ENCODE measurements at places on chromosomes 13 and 19. TPM values are rescaled to one million over a fixed set of nuclear protein-coding genes. Genes with fewer than 3 reads are reported as not detected.

The PSG3 gene
- not detected for total RNA-seq

The RAB3D gene
- 3.2 TPM for total RNA-seq

The PLPP2 gene
- total RNA-seq = 0.22 TPM

The ZNF541 gene
- total RNA-seq = 0.35 TPM

The ZNF85 gene
- 24.2 TPM for total RNA-seq

DNA sequence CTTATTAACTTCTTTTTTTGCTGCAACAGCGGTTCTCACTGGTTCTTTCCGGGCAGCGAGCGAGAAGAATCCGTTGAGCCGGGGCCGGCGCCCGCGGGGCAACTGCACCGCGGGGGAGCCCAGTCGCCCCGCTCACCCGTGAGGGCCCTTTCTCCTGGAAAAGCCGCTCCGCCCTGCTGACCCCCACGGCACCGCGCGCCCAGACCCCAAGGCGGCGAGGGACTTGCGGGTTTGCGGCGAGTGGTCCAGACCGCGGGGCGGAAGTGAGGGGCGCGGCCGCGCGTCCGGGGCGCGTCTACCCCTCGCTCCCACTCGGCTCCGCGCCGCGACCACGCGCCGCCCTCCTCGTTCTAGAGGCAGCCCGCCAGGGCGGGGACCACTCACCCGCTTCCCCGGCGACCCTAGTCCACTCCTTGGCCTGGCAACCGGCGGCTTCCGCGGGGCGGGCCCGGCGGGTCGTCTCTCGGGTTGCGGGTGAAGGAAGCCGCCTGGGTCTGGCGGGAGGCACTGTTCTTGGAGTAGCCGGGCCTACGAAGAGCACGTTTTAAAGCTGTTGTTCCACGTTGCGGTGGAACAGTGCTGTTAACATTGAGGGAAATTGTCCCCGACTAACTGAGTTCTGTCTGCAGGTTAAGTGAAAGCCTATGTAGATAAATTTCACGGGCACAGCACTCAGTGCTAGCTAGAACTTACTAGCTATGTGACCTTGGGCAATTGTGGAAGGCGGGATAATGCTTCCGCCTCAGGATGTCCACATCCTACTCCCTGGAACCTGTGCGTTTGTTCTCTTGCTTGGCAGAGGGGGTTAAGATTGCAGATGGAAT lies at the start of gene NEK3:
NEK3 (minus strand) TSS at position 439 of the 824 bp plus-strand sequence. CDS start 3,406 bp downstream, outside the sequence.
- H3K27ac ChIP-seq = peak within 1 kb of the TSS; percentile 91
- H3K27me3 ChIP-seq = no peaks in the 10 kb centered on the region
- H3K36me3 ChIP-seq = no peaks in the 10 kb centered on the region
- peak within 1 kb of the TSS; percentile 82 for H3K4me3 ChIP-seq
- peaks cover 52% of the 10 kb centered on the region for H3K4me1 ChIP-seq

DNA sequence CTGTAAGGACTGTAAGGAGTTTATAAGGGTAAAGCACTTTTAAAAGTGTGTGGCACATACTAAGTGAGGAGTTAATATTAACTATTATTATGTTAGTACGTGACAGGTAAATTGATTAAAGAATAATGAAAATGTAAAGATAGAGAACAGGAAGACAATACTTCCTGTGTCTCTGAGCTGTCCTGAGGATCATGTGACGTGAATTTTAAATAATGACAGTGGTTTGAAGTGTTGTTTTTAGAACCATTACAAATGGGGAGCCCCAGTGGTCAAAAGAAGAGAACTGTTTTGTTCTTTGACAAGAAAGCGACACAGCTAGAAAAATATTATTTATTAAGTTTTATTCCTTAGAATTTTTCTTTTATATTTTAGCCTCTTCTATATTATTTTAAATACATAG lies 241.2 kb upstream of the STARD13 start:
- H3K4me3 ChIP-seq = no peak overlapping the region
- H3K4me1 ChIP-seq = peaks cover 7% of the 10 kb centered on the region
- H3K27ac ChIP-seq = no peak overlapping the region
- DNase-seq = no peak

GRCh38 chr13:90070837-90071525 lies 1276.5 kb upstream of the MIR17HG start:
- no peak overlapping the region for H3K27ac ChIP-seq
- H3K4me3 ChIP-seq = no peak overlapping the region
- no peaks in the 10 kb centered on the region for H3K4me1 ChIP-seq
- no peaks in the 10 kb centered on the region for H3K36me3 ChIP-seq

GRCh38 chr19:45323671-45324081 lies 1.0 kb upstream of the CKM start:
- no peak overlapping the region for H3K4me3 ChIP-seq
- H3K27me3 ChIP-seq = peaks cover 19% of the 10 kb centered on the region
- DNase-seq = no peak
- peaks cover 4% of the 10 kb centered on the region for H3K4me1 ChIP-seq
- no peak overlapping the region for H3K27ac ChIP-seq

DNA sequence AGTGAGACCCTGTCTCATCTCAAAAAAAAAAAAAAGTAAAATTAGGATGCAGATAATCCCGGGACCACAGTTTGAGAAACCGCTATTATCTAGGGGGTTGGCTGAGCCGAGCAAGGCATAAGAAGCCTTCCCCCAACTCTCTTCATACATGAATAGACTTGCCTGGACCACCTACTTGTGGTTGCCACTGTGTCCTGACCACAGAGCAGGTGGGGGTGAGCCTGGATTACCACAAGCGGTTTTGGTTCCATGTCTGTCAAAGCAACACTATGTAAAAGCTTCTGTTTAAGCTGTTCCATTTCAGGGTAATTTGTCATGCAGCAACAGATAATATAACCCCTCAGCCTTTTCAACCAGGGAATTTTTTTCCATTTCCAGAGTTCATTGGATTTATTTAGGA lies 3.3 kb upstream of the NAPA start:
- H3K27me3 ChIP-seq = peaks cover 5% of the 10 kb centered on the region
- peaks cover 74% of the 10 kb centered on the region for H3K4me1 ChIP-seq
- H3K27ac ChIP-seq = peak overlapping the region; percentile 99
- DNase-seq = peak; percentile 76

DNA sequence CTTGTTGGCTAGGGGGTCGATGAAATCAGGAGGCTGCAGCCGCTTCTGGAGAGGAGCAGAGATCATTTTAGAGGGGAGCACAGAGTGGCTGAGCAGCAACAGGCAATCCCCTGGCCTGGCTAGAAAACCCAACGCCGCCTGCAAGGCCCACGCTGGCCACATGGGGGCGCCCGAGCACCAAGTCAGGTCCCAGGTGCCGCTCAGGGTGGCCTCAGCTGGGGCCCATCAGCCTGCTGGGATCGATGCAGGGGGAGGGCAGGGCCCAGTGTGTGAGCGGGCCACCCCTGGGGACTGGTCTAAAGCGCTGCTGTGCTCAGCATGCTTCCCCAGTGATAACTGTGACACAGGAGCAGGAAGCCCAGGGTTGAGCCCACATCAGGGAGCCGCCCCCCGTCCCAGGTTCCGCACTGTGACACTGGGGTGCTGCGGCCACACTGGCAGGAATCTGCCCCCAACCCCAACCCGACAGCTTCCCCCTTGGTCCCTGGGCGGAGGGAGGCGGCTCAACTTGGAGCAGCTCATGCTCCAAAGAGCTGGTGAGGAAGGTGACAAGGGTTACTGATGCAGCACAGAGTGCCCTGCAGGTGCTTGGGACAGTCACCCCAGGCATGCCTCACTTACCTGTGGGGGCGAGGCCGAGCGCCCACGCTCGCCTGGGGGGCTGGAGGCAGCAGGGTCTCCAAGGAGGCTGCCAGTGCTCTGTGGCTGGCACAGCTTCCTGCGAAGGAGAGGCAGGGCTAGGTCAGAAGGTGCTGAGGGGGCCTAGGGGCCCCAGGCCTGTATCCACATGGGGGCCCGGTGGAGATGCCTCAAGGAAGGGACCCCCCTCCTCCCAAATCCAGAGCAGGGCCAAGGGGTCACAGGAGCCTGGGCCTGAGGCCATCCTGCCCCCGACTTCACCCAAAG lies 13.3 kb upstream of the ISYNA1 start:
- DNase-seq = peak; percentile 90
- peak overlapping the region; percentile 57 for H3K27ac ChIP-seq
- no peak overlapping the region for H3K4me3 ChIP-seq

GRCh38 chr19:29971002-29971401 lies 29.0 kb downstream of the URI1 start:
- DNase-seq = no peak
- H3K27ac ChIP-seq = no peak overlapping the region
- peaks cover 3% of the 10 kb centered on the region for H3K36me3 ChIP-seq
- H3K4me3 ChIP-seq = no peak overlapping the region

DNA sequence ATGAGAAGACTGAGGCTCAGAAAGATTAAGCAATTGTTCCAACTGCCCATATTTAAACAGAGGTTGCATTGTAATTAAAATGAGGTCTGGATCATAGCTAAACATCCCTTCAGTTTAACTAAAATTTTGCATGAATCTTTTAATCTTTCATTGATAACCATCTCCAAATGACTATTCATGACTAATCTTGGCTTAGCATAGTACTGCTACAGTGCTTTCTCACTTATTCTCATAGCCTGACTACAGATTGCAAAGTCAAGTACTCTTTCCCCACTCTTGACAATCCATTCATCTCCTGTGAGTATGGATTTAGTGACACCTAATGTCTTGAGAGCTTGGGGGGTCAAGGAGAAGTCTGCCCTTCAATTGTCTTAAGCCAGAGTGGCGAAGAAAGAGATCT lies 258.4 kb downstream of the RFC3 start:
- no peak overlapping the region for H3K27ac ChIP-seq
- H3K4me1 ChIP-seq = no peaks in the 10 kb centered on the region
- H3K27me3 ChIP-seq = peaks cover 1% of the 10 kb centered on the region
- no peak overlapping the region for H3K4me3 ChIP-seq
- H3K36me3 ChIP-seq = no peaks in the 10 kb centered on the region

- peak overlapping the region; percentile 44 for H3K27ac ChIP-seq
- no peak for DNase-seq
- H3K27me3 ChIP-seq = no peaks in the 10 kb centered on the region
- peaks cover 4% of the 10 kb centered on the region for H3K36me3 ChIP-seq
These were observed 79.8 kb upstream of the TNFSF11 start for GRCh38 chr13:42494157-42494556.

DNA sequence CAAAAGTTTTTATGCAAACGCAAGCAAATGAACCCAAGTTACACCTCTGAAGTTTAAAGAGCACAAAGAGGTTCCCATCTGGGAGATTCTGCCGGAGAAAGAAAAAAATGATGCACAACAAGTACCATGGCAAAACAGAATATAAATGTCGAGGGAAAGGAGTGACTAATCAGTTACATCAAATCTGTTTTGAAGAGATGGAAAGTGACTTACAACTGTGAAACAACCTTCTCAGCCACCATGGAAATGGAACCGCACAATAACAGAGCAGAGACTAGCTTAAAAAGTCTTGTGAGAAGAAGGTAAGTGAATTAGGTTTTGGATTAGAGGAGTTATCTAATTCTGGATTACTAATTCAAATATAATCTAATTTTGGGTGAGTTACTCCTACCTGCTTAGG lies 2.4 kb downstream of the HSPH1 start:
- peaks cover 35% of the 10 kb centered on the region for H3K36me3 ChIP-seq
- DNase-seq = no peak
- H3K27me3 ChIP-seq = no peaks in the 10 kb centered on the region
- H3K4me1 ChIP-seq = peaks cover 57% of the 10 kb centered on the region

DNA sequence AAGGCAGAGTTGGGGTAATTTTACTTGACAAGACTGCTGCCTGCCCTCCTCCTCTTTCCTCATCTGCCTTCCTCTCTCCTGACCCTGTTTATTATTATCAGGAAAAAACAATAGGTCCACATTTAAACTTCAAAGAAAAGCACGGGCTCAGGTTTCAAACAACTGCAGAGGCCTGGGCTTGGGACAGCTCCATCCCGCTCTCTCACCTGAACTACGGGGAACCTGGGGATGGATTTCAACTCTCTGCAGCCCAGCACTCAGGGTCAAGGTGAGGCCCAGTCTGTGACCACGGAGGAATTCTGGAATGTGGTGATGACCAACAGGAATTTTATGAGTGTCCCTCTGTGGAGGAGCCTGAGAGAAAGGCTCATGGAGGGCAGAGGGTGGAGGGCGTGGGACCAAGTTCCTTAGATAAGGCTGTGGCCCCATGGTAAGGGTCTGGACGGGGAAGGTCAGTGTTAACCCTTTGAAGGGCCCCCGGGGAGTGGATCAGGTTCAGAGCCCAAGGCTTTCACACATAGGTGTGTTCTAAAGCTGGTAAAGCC lies 220.8 kb upstream of the MAB21L1 start:
- H3K4me1 ChIP-seq = no peaks in the 10 kb centered on the region
- no peaks in the 10 kb centered on the region for H3K36me3 ChIP-seq
- no peak overlapping the region for H3K4me3 ChIP-seq
- no peak for DNase-seq
- H3K27me3 ChIP-seq = no peaks in the 10 kb centered on the region

GRCh38 chr19:3433805-3434540 lies 46.4 kb downstream of the SMIM24 start:
- peaks cover 14% of the 10 kb centered on the region for H3K36me3 ChIP-seq
- peak overlapping the region; percentile 90 for H3K4me3 ChIP-seq
- no peak for DNase-seq
- H3K27me3 ChIP-seq = no peaks in the 10 kb centered on the region
- peak overlapping the region; percentile 97 for H3K27ac ChIP-seq

DNA sequence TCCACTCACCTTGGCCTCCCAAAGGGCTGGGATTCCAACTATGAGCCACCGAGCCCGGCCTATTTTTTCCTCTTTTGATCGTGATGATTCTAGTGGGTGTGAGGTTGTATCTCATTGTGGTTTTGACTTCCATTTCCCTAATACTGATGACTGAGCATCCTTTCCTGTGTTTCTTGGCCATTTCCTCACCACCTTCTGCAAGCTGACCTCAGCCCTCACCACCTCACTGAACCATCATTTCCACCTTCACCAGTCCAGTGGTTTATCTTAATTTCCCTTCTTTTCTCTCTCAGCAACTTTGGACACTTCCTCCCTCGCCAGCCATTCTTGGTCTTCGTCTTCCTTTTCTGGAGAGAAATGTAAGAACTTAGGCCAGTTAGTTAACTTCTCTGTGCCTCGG lies 13.0 kb upstream of the BICRA start:
- no peak overlapping the region for H3K4me3 ChIP-seq
- peaks cover 1% of the 10 kb centered on the region for H3K27me3 ChIP-seq
- peaks cover 2% of the 10 kb centered on the region for H3K36me3 ChIP-seq
- H3K27ac ChIP-seq = peak overlapping the region; percentile 46

DNA sequence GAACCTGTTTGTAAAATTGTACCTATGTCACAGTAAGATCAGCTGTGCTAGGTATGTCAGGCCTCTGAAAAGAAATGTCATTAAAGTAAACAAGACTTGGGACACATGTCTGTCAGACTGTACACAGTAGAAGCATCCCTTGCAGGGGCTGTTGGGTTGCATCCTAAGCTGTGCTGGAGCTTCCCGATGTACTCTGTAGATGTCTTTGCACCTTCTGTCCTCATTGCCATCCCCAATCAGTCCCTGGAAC lies 48.7 kb upstream of the GPR183 start:
- no peaks in the 10 kb centered on the region for H3K27me3 ChIP-seq
- DNase-seq = peak; percentile 27
- H3K36me3 ChIP-seq = peaks cover 84% of the 10 kb centered on the region
- H3K4me3 ChIP-seq = peak overlapping the region; percentile 63
- H3K4me1 ChIP-seq = peaks cover 97% of the 10 kb centered on the region
- H3K27ac ChIP-seq = peak overlapping the region; percentile 98

- H3K4me3 ChIP-seq = no peak overlapping the region
- H3K27ac ChIP-seq = no peak overlapping the region
- no peak for DNase-seq
- no peaks in the 10 kb centered on the region for H3K36me3 ChIP-seq
These were observed 21.4 kb upstream of the IPO5 start for GRCh38 chr13:97932036-97932435.

Measured in activated CD4-positive, alpha-beta T cell treated with anti-CD3 and anti-CD28 coated beads, Interleukin-2, amount 10 ng/mL, durations not matched to agents 7 days and 5 days (primary cell).